Esophagus squamous epithelium (tissue), 5 donors: ENCODE measurements at places on chromosomes 6 and 20.

- no peak for DNase-seq
Observed at GRCh38 chr20:37316775-37317170, 27.3 kb downstream of the MANBAL start.

GRCh38 chr6:15143086-15143485, 102.8 kb upstream of the JARID2 start:
- DNase-seq, result no peak

- no peak for DNase-seq
Observed at GRCh38 chr6:144876689-144877088, 591.6 kb downstream of the UTRN start.

DNA sequence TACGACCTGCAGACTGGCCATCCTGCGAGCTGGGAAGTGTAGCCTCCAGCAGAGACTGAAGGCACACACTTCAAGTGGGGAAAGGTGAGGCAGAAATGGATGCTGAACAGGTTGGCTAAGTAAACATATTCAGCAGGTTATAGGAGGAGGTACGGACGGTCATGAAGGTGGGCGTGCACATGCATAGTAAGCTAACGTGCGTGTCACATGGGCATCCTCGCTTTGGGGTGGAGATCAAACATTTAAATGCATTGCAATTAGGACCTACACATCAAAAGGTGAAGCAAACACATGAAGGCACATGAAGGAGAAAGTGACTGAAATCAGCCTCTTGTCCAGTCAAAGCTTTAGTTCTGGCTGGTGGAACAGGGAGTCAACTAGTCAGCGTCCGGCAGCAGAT, 305.6 kb upstream of the EXOC2 start:
- no peak for DNase-seq

DNA sequence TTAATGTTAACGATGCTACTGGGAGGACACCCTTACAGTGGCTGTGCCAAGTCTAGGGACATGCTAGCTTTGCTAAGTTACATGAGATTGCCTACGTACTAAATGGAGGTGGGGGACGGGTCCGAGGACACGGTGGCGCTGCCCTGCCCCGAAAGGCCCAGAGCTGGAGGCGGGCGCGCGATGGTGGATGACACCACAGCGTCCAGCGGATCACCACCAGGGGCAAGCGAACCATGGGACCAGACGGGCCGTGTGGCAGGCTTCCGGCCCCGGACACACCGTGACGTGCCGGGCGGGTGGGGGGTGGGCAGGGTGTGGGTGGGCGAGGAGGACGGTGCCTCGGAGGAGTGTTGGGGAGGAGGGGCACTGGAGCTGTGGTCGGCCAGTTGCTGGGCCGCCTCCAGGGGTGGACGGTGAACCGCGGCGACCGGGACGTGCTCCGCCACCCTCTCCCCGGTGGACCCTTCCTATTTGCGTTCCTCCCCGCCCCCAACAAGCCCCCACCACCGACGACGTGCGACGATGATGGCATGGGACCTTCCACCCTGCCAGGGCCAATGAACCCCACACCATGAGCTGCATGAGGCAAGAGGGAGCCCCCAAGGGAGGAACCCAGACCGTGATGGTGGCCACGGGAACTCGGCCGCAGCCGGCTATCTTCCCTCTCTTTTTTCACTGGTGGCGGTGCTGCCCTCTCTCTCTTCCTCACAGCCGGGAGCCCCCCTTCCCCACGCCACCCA, 773.3 kb upstream of the DEFB115 start:
- no peak for DNase-seq

DNA sequence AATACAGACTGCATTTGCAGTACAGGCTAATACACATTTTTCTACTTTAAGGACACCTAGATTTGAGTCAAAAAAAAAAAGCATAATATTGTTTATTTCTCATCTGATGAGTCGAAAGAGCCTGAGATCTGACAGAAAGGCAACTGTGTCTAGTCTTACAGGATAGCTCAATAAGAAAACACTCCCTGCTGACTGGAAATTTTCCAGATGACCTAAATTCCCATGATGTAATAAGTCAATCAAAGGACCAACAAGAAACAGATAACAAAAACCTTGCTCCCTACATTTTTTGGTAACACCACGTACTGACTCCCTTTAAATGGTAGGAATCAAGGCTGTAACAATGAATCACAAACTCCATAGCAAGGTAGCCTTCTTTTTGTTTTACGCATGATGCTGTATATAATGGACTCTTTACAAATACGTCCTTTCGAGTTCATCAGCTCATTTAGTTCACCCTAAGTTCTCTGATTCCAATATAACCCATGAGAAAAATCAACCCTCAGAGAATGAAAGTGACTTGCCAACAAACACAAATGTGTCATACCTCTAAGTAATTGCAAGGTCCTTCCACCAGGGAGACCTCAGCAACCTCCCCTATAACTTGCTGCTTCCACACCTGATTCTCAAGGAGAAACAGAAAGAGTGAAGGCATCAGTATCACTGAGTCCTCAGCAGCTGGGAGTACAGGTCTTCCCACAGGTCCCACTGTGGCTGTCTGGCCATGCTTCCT, 12.1 kb downstream of the TBX18 start:
- DNase-seq, result no peak

DNA sequence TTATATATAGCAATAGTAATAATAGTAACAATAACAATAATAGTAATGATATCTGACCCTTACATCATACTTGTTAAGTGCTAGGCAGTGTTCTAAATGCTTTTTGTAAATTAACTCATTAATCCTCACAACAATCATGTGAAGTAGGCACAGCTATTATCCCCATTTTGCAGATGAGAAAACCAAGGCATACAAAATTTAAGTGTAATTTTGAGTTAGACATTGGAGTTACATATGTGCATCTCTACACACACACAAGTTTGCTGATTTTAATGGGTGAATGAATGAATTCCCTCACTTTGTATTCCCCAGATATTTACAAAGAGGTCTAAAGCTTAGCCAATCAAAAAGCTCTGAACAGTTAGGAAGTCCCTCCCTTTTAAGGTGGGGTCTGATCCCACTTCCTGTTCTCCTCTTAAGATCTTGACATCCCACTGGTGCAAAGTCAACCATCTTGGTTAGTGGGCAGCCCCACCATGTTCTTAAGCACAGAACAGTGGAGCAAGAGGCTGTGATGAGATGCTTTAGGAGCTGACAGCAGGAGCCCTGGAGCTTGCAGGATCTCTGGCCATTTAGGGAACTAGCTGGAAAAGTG, 85.3 kb upstream of the FOXP4 start:
- no peak for DNase-seq

DNA sequence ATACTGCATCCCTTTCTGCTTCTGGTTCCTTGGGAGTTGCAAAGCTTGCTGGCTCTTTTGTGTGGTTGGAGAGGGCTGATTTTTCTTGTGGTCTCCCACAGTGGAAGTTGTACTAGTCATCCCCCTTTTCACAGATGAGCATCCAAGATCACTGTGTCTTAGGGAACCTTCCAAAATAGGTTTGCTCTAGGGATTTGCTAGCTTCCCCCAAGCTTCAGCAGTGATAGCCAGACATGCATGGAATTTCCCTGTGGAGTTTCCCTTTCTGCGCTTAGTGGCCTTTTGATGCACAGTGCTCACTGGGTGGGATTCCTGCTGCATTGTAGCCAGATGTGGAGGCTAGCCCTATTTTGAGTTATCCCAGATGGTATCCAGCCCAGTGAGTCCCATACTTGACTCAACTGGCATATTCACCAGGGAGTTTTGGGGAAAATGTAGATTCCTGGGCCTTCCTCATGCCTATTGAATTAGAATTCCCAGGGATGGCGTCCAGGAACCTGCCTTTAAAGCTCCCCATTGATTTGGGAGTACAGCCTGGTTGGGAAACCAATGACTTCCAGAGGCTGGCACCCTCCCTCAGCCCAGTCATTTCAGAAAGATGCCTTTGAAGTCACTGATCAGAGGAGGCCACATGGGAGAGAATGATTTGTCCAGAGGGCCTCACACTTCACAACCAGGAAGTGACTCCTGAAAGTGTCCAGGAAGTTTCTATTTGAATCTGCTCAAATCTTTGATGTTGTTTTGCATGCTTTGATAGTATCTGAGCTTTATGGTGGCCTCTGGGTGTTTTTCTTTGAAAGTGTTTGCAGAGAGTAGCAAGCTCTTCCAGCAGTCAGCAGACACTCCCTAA, 25.9 kb downstream of the PPARD start:
- DNase-seq, result no peak

DNA sequence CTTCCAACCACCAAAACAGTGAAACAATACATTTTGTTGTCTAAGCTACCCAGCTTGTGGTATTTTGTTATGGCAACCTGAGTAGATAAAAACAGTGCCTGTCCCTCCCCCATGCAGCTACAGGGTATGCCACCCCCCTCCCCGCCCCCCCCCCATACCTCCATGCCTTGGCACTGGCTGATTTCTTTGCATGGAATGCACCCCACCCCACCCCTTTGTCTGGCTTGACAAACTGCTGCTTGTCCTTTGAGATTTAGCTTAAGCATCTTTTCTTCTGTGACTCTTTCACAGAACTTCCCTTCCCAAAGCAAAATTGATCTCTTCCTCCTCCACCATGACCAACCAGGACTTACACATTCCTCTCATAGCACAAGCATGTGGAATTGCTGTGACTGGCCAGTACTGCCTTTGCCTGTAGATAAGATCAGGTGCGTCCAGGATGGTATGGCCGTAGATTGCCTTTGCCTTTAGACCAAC, 64.6 kb upstream of the ADGRF1 start:
- no peak for DNase-seq

- no peak for DNase-seq
Observed at GRCh38 chr6:38215651-38216311, 396.3 kb downstream of the ZFAND3 start.

GRCh38 chr20:54255157-54255556, 47.3 kb downstream of the PFDN4 start:
- DNase-seq, result no peak

DNA sequence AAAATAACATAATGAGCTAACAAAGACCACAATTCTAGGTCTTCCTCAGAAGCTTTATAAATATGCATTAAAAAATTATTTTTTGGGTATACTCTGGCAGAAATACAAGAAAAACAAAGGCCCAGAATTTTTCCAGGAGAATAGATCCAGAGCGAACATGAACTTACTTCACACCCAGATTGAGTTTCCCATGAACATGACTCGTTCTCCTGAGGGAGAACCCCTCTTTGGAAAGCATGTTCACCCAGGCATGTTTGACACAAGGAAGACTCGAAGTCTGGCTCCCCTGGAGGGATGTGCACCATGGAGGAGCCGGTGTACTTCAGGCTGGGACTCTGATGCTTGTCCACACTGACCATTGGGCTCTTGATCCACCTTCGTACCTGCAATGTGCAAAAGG, 56.1 kb downstream of the SGK1 start:
- DNase-seq, result no peak

DNA sequence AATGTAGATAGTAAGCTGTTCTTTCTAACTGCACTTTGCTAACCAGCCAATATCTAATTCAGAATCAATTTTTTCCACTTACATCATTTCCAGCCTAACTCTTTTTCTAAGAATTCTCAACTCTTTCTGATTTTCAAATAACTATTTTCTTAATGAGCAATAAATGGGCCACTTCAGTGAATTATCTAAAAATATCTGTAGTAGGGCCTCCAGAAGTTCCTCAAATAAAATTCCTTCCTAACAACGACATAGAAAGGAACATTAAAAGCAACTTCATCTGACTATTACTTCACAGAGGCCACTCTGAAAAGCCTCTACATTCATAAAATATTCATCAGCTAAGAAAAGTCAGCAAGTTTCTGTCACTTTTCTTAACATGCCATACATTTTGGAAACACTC, 4.8 kb downstream of the COL12A1 start:
- DNase-seq, result no peak
